Thymus (tissue), 14 donors: ENCODE measurements at places on chromosomes 3 and 15.

GRCh38 chr15:99452728-99453636 lies 112.8 kb upstream of the MEF2A start:
- DNase-seq = no peak

- DNase-seq = no peak
Observed at GRCh38 chr3:186247821-186248814, 113.9 kb downstream of the DGKG start.

DNA sequence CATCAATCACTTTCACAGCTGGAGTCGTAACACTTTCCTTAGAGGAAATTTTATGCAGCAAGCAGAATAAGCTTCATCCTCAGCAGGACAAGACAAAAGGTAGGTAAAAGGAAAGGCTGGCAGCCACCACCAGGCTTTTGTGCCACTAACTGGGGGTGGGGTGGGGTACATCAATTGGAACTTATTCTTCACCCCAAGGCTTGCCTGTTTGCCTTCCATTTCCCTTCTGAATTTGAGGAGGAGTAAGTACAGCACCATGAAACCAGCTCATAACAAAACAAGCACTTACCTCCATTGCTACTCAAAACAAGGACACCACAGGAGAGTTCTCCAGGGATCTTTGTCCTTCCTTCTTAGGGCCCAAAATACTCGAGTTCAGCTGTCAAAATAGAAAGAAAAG lies 296.8 kb downstream of the ARRDC4 start:
- no peak for DNase-seq

- DNase-seq = no peak
Observed at GRCh38 chr3:186307594-186308221, 54.3 kb downstream of the DGKG start.

GRCh38 chr3:111846717-111847116 lies 12.3 kb upstream of the PHLDB2 start:
- no peak for DNase-seq

GRCh38 chr15:99729920-99730319 lies 3.3 kb downstream of the LYSMD4 start:
- no peak for DNase-seq

- no peak for DNase-seq
Observed at GRCh38 chr15:68493629-68494028, 61.7 kb upstream of the ITGA11 start.

DNA sequence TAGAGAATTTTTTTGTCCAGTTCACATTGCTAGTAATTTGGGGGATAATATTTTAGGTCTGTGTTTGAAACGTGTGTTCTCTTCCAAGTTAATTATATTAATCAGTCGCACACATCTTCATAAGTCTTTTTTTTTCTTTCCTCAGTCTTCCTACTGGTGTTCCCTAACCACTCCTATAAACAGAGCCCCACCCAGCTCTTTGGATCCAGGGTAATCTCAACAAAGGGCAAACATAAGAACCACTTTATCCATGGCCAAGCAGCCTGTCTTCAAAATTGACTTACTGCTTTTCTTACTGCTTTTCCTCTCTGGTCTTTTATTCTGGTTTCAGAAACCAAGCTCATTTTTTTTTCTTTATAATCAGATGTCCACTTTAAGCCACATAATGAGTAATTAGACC lies 266.8 kb upstream of the NECTIN3 start:
- no peak for DNase-seq

DNA sequence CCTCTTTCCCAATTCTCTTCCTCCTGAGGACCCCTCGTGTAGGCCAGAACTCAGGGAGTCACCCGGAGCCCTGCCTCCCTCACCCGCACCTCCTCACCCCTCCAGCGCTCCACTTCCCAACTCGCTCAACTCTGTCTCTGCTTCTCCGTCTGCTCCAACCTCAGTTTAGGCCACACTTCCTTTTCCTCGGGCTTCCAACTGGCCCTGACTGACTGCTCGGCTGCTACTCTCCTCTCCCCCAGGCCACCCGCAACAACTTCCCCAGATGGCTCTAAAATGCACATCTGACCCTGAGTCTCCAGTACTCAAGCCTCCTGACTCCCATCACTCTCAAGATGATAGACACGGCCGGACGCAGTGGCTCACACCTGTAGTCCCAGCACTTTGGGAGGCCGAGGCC lies 23.6 kb downstream of the TMEM44 start:
- no peak for DNase-seq

DNA sequence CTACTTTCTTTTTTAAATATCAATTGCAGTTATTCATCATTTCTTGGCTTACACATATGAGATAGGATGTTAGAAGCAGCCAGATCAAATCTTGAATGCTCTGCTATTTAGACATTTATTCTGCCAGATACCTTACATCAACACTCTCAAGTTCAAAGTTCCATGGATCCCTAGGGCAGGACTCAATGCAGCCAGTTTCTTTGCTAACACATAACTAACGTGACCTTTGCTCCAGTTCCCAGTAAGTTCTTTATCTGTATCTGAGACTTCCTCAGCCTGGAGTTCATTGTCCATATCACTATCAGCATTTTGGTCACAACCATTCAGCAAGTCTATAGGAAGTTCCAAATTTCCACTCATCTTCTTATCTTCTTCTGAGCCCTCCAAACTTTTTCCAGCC lies 939.9 kb downstream of the VGLL3 start:
- no peak for DNase-seq

- DNase-seq = no peak
Observed at GRCh38 chr15:64507845-64508244, 47.5 kb downstream of the ZNF609 start.

DNA sequence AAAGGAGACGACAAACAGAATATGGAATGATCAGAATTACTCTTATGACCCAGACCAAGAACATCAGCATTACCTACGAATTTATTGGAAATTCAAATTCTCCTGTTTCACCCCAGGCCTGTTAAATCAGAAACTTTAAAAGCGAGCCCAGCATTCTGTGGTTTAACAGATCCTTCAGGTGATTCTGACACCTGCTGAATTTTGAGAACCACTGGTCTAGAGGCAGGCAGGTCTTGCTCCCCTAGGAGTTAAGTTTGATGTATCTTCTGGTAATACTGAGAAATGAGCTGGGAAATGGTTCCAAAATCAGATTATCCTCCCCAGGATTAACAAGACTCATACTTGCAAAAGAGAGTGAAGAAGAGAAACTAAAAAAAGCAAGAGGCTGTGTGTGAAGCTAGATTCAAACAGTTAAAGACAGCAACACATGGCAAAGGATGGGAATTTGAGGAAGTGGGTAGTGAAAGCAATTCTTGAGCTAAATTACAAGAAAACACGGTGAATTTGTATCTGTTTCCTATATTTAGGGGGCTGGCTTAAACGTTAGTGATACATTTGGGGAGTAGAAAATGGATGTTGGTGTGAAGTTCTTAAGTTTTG lies 66.0 kb downstream of the FLNB start:
- DNase-seq = no peak

- DNase-seq = no peak
Observed at GRCh38 chr3:165128544-165128943, 50.2 kb upstream of the SI start.

GRCh38 chr3:98514948-98515347 lies 7.8 kb downstream of the CLDND1 start:
- DNase-seq = no peak

- DNase-seq = no peak
Observed at GRCh38 chr3:119974656-119975055, 119.6 kb downstream of the GSK3B start.

GRCh38 chr15:38564557-38565286 lies at the start of gene RASGRP1:
RASGRP1 (minus strand) TSS chr15:38564814; CDS start chr15:38564628, 186 bp downstream.
- DNase-seq = peak; percentile 83

DNA sequence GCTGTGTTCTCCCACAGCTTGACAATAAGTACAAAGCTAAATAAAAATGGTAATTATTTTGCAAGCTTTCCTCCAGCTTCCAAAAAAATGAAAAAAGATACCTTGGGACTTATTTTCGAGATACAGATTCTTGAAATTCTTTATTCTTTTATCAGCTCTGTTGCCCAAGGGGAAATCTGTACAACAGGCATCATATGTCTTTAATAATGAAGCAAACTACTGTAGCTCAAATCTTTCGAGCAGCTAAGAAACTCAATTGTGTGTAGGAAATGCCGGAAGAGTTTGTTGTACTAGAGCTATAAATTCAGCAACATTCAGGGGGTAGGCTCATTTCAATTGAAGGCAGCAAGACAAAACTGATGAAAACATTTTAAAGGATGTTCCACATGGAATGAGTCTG lies 297.7 kb downstream of the GBE1 start:
- DNase-seq = no peak

- DNase-seq = no peak
Observed at GRCh38 chr15:91498046-91498748, 355.3 kb upstream of the SLCO3A1 start.

DNA sequence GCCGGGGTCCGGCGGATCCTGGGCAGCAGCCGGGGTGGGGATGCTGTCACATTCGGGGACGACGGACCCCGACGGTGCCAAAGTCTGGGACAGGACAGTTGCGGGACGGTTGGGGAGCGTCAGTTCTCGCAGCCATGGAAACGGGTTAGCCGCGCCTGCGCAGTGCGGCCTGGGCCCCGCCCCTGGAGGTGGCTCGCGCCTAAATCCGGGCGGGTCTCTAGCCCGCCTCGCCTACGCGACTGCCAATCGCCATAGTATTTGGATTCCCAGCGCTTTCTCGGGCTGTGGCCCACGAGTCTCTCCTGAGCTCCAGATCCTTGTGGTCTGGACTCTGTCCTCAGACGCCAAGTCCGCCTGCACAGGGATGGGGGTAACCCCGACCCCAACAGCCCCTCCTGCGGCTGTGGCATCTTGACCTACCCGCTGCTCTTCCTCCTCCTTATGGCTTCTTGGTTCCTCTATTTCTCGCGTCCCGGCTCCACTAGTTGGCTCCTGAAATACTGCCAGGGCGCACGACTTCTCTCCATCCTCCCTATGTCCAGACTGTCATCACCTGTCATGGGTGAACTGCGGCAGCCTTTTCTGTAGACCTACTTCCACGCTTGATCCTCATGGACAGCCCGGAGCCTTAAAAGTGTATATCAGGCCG lies at the start of gene ZMYND10:
Gene ZMYND10, minus strand, starts transcription at position 147 of the 649 bp plus-strand sequence. CDS start 153 bp downstream, outside the sequence.
- DNase-seq = no peak

DNA sequence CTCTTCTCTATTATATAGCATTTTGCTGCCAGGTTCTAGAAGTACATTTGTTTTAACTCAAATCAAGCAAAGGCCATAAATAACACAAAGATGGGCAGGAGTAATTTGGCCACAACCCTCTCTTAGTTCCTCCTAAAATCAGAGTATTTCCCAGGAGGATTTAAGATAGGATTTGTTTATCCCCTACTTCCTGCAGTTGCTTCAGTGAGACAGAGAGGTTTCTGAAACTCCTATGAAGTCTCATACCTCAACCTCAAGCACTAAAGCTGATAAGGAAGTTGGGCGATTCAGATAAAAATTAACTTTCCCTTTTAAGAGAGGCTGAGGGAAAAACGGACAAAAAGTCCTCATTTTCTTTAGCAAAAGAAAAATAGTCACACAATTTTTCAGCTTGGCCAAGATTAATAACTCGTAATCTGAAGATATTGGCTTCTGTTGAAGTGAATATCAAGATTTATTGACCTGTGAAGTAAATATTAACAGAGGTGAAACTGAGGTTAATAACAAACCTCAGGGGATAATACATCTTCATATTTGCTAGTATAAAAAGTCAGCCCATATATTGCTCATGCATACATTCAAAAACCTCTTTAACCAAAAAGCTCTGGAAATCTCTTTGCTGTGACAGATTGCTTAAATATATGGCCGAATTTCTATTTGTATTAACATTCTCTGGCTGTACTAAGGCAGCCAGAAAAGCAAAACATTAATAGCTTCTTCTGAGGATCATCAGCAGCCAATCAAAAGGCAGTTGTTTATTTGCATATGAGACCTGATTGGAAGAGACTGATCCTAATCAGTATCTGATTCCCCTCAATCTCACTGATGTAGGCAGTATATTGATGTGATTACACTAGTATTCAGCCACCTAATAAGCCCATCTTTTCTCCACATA lies 90.6 kb upstream of the GADL1 start:
- DNase-seq = no peak

GRCh38 chr3:183108001-183108449 lies 8.7 kb upstream of the MCCC1 start:
- DNase-seq = no peak
